ENCODE measurements at places on chromosomes 6 and 20. TPM values are rescaled to one million over a fixed set of nuclear protein-coding genes. Genes with fewer than 3 reads are reported as not detected.

The B4GALT5 gene
- total RNA-seq = 28.0 TPM

The TSPO2 gene
- total RNA-seq = not detected

The CYP24A1 gene
- total RNA-seq = not detected

The VSX1 gene
- 0.54 TPM for total RNA-seq

The RBPJL gene
- not detected for total RNA-seq

The SIRPB1 gene
- 0.92 TPM for total RNA-seq

The BLCAP gene
- 89.3 TPM for total RNA-seq

The STK38 gene
- total RNA-seq = 31.6 TPM

The BTN1A1 gene
- not detected for total RNA-seq

The POPDC3 gene
- total RNA-seq = 35.1 TPM
